ENCODE measurements at places on chromosomes 4 and X. TPM values are rescaled to one million over a fixed set of nuclear protein-coding genes. Genes with fewer than 3 reads are reported as not detected.
A peak's percentile ranks its signal among the peaks of the same experiment; 100 is the strongest.

GABRB1 gene
- total RNA-seq, result 0.53 TPM

GRCh38 chr4:2219233-2219760, 22.6 kb downstream of the HAUS3 start:
- no peak for DNase-seq

VCX2 gene
- not detected for total RNA-seq

DNA sequence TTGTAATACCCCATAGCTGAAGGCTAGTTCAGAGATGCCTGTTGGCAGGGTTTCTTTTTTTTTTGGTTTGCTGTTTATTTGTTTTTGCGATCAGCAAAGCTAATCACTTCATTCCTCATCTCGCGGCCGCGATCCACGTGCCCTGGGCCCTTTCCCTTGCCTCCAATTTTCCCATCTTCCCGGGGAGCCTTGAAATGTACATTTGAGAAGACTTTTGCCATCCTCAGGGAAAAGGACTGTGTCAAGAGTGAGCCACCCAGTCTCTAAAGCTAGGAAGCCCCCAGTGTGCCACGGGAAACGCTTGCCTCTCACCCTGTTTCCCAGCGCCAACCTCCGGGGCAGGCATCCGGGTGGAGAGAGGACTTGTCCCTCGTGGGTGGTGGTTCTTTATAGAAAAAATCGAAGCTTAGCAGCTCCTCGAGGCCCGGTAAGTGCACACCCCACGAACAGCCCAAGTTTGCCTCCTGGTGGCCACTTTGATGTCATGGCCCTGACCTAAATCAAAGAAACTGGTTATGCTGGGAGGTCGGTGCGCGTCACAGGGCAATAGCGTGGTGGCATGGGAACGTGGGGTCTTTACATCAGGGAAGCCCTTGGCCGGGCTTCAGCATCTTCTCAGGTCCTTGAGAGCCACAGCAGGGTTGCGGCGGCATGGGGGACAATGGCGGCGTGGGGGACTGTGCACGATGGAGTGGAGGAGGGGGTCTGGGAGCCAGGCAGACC, 42.0 kb downstream of the MAP7D3 start:
- peak; percentile 77 for DNase-seq

DNA sequence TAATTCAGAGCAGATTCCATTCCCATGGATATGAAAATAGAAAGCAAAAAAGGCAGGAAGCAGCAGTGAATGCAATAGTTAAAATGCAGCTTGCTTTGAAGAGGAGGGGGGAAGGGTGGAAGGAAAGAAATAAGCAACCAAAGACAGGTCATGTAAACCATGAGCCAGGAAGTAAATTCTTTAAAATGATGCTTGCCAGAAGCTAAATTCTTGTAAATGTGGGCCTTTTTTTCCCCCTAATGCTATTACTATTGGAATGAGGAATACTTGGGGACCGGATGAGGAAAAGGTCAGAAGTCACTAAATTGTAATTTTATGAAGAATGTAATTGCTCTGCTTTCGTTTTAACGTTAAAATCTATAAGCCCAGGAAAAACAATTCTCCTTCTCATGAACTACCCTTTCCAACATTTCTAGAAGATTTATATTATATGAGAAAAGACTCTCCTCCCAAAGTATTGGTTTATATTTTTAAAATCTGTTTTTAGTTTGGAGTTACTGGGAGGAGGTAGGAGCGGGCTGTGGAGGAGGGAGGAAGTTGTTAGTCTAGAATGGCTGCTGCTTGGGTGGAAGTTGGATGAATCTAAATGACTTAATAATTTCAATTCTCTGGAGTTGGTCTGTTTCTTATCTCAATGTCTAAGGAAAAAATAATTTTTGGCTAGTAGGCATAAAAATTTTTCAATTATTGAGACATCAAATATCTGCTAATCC, 77.6 kb upstream of the PCDH18 start:
- DNase-seq, result no peak

DNA sequence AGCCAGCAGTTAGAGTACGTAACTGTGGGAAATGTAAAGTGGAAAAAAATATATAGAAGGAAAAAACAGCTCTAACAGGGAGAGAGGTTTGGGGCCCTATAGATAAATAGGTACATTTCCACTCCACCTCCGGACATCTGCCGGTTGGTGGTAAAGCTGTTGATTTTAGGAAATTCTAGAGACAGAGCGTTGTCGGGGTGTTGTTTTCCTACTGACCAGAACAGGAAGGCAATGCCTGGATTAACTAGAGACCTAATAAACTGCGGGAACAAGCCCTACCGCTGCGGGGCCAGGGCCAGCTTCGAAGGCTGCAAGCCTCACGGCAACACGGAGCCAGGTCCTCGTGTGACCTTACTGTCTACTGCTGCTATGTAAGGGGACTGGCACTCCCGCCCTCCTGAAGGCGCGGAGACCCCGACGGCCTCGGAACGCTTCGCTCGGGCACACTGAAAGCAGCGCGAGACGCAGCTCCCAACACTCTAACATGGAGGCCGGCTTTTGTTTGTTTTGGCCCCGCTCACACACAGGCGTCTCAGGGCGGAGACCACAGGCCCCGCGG, 702 bp upstream of the CDKN2AIP start:
- no peak for DNase-seq

AFM gene
- not detected for total RNA-seq

SEPTIN11 gene
- 48.0 TPM for total RNA-seq

- DNase-seq, result no peak
These were observed 326.8 kb downstream of the ZNF674 start for GRCh38 chrX:46218373-46218772.

- no peak for DNase-seq
These were observed 233.1 kb upstream of the RPS6KA3 start for GRCh38 chrX:20499763-20500162.

- no peak for DNase-seq
These were observed 73.9 kb downstream of the SYNPO2 start for GRCh38 chr4:118962540-118962939.

TEC gene
- total RNA-seq, result 4.5 TPM

- no peak for DNase-seq
These were observed at the start of gene XKRX for GRCh38 chrX:100928660-100929613. Gene XKRX, minus strand, starts transcription at chrX:100928917. Its CDS starts 613 bp downstream, at chrX:100928304.

GRCh38 chr4:109184491-109184961, 117.9 kb downstream of the COL25A1 start:
- no peak for DNase-seq

GRCh38 chr4:24795666-24796381, 451 bp downstream of the SOD3 start:
- DNase-seq, result no peak

GRCh38 chrX:39559229-39559628, 538.5 kb downstream of the BCOR start:
- no peak for DNase-seq

RHOXF2 gene
- total RNA-seq, result not detected

RTL5 gene
- 17.1 TPM for total RNA-seq

- DNase-seq, result no peak
These were observed 183.5 kb upstream of the GALNTL6 start for GRCh38 chr4:171629737-171630136.

- DNase-seq, result no peak
These were observed 116.5 kb downstream of the MAML3 start for GRCh38 chr4:140037353-140038030.

GRCh38 chr4:106165351-106166010, 150.5 kb downstream of the TBCK start:
- no peak for DNase-seq

VCX gene
- total RNA-seq, result not detected

GAGE12F gene
- total RNA-seq, result not detected

- no peak for DNase-seq
These were observed 170.8 kb upstream of the GALNT7 start for GRCh38 chr4:172997856-172998255.

MXRA5 gene
- total RNA-seq, result 0.21 TPM

SMIM31 gene
- total RNA-seq, result not detected

- no peak for DNase-seq
These were observed at the start of gene FREM3 for GRCh38 chr4:143700416-143701352. Gene FREM3, minus strand, starts transcription at chr4:143700675. Its CDS starts 0 bp downstream, at chr4:143700675.

GRCh38 chr4:57426779-57427395, 316.7 kb upstream of the IGFBP7 start:
- DNase-seq, result no peak

- DNase-seq, result no peak
These were observed 51.4 kb downstream of the NALF2 start for GRCh38 chrX:69555481-69556041.

- DNase-seq, result no peak
These were observed 10.6 kb upstream of the C1QTNF7 start for GRCh38 chr4:15417233-15417660.

DNA sequence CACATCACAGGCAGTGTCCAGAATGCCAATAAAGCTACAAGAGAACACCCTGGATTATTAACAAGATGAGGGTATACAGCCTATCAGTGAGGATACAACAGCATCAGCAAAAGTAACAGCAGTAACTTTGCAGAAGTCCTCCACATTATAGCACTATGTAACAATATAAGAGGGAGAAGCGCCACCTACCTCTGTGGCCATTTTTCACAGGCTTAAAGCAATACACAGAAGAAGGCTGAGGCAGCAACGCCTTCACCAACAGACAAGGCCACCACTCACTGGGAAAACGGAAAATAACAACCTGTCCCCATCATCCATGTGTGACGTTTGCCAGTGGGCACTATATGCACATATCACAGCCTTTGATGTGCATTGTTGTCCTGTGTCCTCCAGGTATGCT, 12.5 kb downstream of the RTL8B start:
- no peak for DNase-seq

DNA sequence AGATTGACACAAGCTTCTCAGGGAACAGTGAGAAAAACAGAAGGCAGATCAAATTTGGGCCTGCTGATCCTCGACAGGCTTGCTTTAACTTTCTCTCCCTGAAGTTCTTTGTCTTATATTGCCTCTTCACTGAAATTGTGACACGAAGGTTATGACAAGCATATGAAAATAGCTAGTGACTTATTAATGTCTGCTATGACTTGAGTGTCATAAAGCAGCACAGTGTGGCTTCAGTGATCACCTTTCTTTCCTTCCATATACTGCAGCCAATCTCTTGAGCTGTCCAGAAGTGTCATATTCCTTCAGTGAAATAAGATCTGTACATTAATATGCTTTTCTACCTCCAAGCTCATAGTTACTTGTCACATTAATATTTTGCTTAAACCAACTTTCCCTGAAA, 870.2 kb downstream of the C4orf33 start:
- DNase-seq, result no peak

DNA sequence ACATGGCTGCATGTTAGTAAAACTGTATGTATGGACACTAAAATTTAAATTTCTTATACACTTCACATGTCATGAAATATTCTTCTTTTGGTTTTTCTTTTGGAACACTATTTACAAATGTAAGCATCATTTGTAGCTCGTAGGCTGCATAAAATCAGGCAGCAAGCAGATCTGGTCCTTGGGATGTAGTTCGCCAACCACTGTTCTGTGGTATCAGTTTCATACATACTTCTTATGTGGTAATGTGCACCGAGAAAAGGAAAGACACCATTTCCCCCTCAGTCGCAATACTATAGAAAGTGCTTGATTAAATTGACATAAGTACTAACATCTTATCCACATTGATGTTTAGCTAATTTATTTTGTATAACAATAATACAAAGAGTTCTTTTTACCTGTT, 274.4 kb upstream of the VCX start:
- no peak for DNase-seq

BMPR1B gene
- 3.8 TPM for total RNA-seq

- no peak for DNase-seq
These were observed 73.8 kb upstream of the JADE1 start for GRCh38 chr4:128735714-128736113.

HSD17B13 gene
- total RNA-seq, result not detected

CCNG2 gene
- 27.8 TPM for total RNA-seq

- DNase-seq, result no peak
These were observed 113.6 kb downstream of the GLUD2 start for GRCh38 chrX:121160987-121161386.

- DNase-seq, result peak; percentile 80
These were observed 127.9 kb downstream of the KLHL8 start for GRCh38 chr4:87092389-87093141.

ZCCHC12 gene
- not detected for total RNA-seq

CFAP99 gene
- not detected for total RNA-seq

MAEA gene
- 56.3 TPM for total RNA-seq

AKAP14 gene
- total RNA-seq, result not detected

DNA sequence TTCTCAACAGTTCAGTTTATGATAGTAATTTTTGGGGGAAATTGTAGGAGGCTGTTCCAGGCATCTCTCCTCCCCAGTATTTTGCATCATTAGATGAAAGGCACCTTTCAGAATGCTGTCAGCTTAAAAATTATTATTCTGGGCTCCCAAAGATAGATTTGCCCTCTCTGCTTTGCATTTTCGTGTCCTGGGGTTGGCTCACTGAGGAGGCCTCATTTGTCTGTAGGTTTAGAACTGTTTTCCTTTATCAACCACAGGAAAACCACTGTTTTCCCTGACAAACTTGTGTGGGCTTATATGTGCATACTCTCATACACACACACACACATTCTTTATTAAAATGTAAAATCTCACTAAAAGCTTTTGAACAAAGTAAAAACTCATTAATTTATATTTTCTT, 197.2 kb upstream of the VCX3A start:
- DNase-seq, result no peak

GRCh38 chr4:131137196-131137595, 2011.9 kb upstream of the PCDH10 start:
- DNase-seq, result no peak

MUC7 gene
- not detected for total RNA-seq

ALAS2 gene
- 6.9 TPM for total RNA-seq

TIGD4 gene
- total RNA-seq, result not detected

GRCh38 chrX:15804563-15804962, 14.3 kb downstream of the ZRSR2 start:
- DNase-seq, result no peak

GRCh38 chr4:128983771-128984485, 109.4 kb downstream of the SCLT1 start:
- DNase-seq, result no peak

DNA sequence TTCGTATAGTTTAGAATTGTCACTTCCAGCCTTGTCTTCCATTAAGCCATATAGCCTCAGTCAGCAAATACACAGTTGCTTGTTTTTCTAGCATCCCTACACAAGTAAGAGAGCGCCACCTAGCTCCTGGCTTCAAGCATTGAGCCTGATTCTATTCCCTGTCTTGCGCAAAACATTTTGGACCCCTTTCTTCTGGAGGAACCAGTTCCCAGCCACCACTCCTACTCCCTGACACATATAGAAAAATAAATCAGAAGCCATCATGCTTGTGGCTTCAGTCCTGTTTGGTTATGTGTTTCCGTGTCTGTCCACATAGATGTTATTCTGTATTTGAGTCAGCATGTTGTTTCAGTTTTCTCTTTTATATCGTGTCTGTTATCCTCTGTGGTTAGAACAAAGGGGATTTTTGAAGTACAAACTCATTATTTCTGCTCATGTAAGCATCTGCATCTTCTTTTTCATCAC, 59.9 kb downstream of the GK start:
- DNase-seq, result peak; percentile 67

DNA sequence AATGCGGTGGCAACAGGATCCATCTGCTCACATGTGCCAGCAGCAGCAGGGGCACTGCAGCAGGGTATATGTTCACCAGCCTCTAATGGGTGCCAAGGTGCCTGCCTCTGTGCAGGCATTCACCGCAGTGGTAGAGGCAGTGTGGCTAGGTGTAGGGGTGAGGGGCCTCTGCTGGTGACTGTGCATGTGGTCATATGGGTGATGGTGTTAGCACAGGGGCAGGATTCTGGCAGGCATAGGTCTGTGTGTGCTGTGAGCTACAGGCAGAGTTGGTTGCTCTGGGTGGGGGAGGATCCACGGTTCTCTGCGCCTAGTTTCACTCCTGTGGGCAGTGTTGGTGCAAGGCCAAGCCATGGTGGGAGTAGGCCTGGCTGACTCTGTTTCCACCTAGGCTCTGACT, 566.5 kb upstream of the GNPDA2 start:
- DNase-seq, result no peak

GRCh38 chrX:73977542-73978169, 326.3 kb upstream of the ZCCHC13 start:
- no peak for DNase-seq

HAUS7 gene
- 22.5 TPM for total RNA-seq

Data from ascending aorta (tissue), 2 donors.